Activated T-helper 2 cell treated with anti-CD3 and anti-CD28 coated beads, Interferon-gamma antibody, Interleukin-2, Interleukin-4, amounts not matched to agents 10 μg/mL and 5 μg/mL and 100 μg/mL, durations not matched to agents 14 hours and 24 hours and 36 hours (primary cell): ENCODE measurements at places on chromosomes 6 and 20. TPM values are rescaled to one million over a fixed set of nuclear protein-coding genes. Genes with fewer than 3 reads are reported as not detected.

DNA sequence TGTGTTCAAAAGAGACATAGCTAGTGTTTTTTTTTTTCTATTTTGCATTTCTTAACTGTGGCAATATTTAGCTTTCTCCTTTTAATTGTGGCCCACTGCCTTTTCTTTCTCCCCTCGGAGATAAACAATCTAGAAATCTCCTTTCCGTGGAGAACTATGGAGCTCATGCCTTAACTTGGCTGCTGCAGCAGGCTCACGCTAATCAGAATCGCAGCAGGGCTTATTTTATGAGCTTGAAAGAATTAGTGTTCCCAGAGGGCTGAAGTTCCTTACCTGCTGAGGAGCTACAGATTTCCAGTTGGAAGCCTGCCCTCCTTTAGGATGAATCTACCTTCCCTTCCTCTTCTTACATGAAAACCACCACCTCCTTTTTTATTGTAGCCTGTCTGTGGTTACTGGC is 35.6 kb downstream of the CTNNBL1 start:
- no peak overlapping the region for H3K4me3 ChIP-seq
- DNase-seq = no peak
- no peaks in the 10 kb centered on the region for H3K27me3 ChIP-seq
- peaks cover 15% of the 10 kb centered on the region for H3K36me3 ChIP-seq
- peaks cover 15% of the 10 kb centered on the region for H3K4me1 ChIP-seq

DNA sequence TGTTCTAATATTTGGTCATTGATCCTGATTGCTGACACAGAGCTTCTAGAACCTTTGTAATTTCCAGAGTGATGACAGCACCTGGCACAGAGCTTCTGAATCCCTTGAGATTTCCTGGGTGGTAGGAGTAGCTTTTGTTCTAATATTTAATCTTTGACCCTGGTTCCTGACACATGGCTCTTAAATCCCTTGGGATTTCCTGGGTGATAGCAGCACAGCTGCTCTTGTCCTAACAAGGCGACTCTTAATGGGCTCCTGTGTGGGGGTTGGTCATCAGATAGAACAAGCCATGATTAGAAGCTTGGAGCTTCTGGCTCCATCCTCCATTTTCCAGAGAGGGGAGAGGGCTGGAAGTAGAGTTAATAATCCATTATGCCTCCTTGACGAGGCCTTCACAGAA is 18.4 kb downstream of the GMPR start:
- no peak for DNase-seq
- H3K36me3 ChIP-seq = no peaks in the 10 kb centered on the region
- H3K27me3 ChIP-seq = peaks cover 7% of the 10 kb centered on the region
- no peak overlapping the region for H3K4me3 ChIP-seq
- peaks cover 6% of the 10 kb centered on the region for H3K4me1 ChIP-seq

- H3K4me3 ChIP-seq = no peak overlapping the region
- DNase-seq = no peak
- no peaks in the 10 kb centered on the region for H3K36me3 ChIP-seq
- no peaks in the 10 kb centered on the region for H3K4me1 ChIP-seq
Measured at GRCh38 chr6:86706449-86706848, 230.9 kb upstream of the HTR1E start.

DNA sequence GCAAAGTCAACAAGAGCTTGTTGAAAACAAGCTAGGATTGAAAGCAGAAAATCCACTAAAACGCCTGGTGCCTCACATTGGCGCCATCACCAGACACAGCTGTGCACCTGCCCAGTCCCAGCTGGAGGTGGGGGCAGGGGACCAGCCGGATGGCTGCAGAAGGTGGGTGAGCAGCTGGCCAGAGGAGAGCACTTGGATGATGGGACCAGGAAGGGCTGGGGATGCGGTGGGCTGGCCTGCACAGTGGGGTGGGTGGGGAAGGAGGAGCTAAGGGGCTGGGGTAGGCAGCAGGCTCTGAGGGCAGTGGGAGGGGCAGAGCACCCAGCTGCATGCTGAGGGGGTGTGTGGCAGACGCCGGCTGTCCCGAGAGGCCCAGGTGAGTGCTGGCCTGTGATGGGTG is 7.1 kb downstream of the CABLES2 start:
- peaks cover 3% of the 10 kb centered on the region for H3K4me1 ChIP-seq
- no peak for DNase-seq
- peaks cover 18% of the 10 kb centered on the region for H3K36me3 ChIP-seq
- H3K4me3 ChIP-seq = no peak overlapping the region
- H3K27ac ChIP-seq = no peak overlapping the region

DNA sequence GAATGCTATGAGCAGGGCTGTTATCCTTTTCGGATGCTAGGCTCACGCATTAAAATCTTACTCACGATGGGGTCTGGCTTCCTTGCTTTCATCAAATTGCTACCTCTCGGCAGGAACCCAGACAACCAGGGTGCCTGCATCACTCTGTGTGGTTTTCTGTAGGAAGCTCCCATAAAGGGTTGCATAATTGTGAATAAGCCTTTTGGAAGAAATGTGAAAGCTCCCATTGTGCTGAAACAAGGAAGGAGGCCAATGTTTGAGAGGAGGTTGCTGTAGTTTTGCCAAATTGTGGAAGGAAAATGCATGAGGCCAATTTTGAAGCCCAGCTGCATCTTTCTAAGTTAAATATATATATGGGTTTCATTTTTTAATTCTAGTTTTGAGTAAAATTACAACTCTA is 615.5 kb downstream of the C6orf118 start:
- no peaks in the 10 kb centered on the region for H3K27me3 ChIP-seq
- no peak overlapping the region for H3K4me3 ChIP-seq
- H3K36me3 ChIP-seq = no peaks in the 10 kb centered on the region
- no peak overlapping the region for H3K27ac ChIP-seq
- DNase-seq = no peak
- H3K4me1 ChIP-seq = no peaks in the 10 kb centered on the region

The CNBD2 gene
- total RNA-seq = 3.6 and 4.4 TPM in 2 replicates

DNA sequence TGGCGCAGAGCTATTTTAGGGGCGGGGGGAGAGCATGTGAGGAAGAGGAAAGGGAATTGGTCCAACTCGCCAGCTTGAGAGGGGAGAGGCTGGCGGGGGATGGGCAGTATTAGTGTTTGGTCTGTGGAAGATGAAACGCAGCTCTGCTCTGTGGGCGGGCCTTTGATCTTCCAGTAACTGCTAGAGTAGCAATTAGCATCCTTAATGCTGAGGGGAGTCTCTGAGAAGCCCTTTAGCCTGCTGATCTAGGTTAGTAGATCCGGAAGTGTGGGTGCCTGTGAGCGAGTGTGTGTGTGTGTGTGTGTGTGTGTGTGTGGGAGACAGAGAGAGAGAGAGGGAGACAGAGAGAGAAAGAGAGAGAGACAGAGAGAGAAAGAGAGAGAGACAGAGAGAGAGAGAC is 117.2 kb upstream of the BACH2 start:
- peaks cover 76% of the 10 kb centered on the region for H3K4me1 ChIP-seq
- peaks cover 21% of the 10 kb centered on the region for H3K36me3 ChIP-seq

- DNase-seq = no peak
- H3K4me3 ChIP-seq = no peak overlapping the region
- no peaks in the 10 kb centered on the region for H3K27me3 ChIP-seq
- H3K36me3 ChIP-seq = peaks cover 41% of the 10 kb centered on the region
- H3K4me1 ChIP-seq = peaks cover 2% of the 10 kb centered on the region
Measured at GRCh38 chr6:111662072-111662793, 56.6 kb upstream of the TRAF3IP2 start.

The CTAGE9 gene
- total RNA-seq = not detected in 2 replicates

The SMLR1 gene
- not detected in 2 replicates for total RNA-seq

- DNase-seq = peak; percentile 40
- peaks cover 22% of the 10 kb centered on the region for H3K36me3 ChIP-seq
- peaks cover 32% of the 10 kb centered on the region for H3K4me1 ChIP-seq
- peak within 1 kb of the TSS; percentile 62 for H3K27ac ChIP-seq
- H3K27me3 ChIP-seq = peaks cover 46% of the 10 kb centered on the region
Measured at GRCh38 chr20:43914311-43915210, at the start of gene TOX2. TSS of gene TOX2 (plus strand) at chr20:43914852. CDS start at chr20:43914892, 40 bp downstream.

- H3K27ac ChIP-seq = no peak overlapping the region
- H3K4me3 ChIP-seq = no peak overlapping the region
- peaks cover 8% of the 10 kb centered on the region for H3K27me3 ChIP-seq
- no peaks in the 10 kb centered on the region for H3K36me3 ChIP-seq
Measured at GRCh38 chr6:12601881-12602280, 114.7 kb upstream of the PHACTR1 start.

The DNMT3B gene
- total RNA-seq = 2.8 and 3.4 TPM in 2 replicates

The MROH8 gene
- total RNA-seq = 1.1 and 1.3 TPM in 2 replicates

DNA sequence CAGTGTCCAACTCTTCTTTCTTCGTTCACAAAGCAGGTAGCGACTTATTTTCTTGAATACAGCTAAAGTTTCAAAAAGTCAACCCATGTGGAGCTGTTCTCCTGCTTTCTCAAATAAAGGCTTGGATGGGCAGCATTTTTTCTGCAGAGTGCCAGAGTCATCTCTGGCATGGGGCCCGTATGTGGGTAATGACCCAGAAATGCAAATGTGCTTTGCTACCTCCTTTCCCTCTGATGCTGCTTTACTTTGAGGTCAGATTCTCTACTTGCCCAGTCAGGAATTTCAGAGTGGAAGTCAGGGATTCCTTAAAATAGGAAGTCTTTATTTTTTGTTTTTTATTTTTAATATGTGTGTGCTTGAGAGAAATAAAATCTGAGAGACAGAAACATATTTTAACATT is 4.9 kb downstream of the NKAIN2 start:
- no peak overlapping the region for H3K4me3 ChIP-seq
- no peak for DNase-seq
- peaks cover 22% of the 10 kb centered on the region for H3K27me3 ChIP-seq
- peaks cover 4% of the 10 kb centered on the region for H3K4me1 ChIP-seq
- H3K27ac ChIP-seq = no peak overlapping the region

DNA sequence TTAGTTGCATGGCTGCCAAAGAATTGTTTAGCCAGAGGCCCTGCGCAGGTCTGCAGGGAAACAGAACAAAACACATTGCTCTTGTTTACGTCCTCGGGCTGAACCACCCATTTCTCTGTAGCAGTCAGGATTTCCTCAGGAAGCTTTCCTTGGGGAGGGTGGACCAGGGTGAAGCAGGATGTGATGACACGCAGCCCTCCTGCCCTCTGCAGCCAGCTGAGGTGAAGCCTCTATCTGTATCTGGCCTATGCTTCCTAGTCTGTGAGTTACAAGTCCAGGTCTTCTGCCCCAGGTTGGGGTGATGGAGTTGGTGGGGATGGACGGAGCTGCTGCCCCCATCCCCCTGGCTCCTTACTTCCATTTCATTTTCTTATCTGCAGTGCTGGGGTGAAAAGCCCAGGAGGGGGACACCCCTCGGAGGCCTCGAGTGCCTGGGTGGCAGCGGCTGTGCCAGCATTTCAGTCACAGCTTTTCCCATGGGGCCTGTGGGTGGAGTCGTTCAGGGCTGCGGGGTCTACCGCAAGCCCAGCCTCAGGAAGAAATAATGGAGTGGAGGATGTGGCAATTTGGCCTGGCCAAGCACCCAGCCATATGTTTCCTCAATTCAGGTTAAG is 24.9 kb downstream of the SASH1 start:
- no peak overlapping the region for H3K27ac ChIP-seq
- H3K27me3 ChIP-seq = no peaks in the 10 kb centered on the region
- no peak overlapping the region for H3K4me3 ChIP-seq
- H3K4me1 ChIP-seq = peaks cover 5% of the 10 kb centered on the region
- H3K36me3 ChIP-seq = no peaks in the 10 kb centered on the region

The NKAIN2 gene
- total RNA-seq = not detected in 2 replicates
